Stimulated activated CD4-positive, alpha-beta T cell treated with anti-CD3 and anti-CD28 coated beads, Interleukin-15, amount 100 ng/mL, for 24 hours (primary cell): ENCODE measurements at places on chromosomes 2 and 18.

DNA sequence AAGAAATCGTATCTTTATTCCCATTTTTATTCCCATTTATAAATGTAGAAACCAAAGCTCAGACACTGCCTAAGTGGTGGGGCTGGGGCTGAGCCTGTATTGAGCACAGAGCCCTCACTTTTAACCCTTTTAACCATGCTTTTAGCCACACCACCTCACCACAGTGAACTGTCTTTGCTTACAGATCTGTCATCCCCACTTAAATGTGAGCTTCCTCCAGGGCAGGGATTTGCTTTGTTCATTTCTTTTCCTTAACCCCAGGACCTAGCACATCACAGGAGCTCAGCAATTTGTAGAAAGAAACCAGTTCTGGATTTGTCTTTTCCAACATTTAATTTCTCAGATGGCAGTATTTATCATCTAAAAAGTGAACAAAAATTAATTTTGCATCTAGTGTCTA is 2.2 kb downstream of the BOD1L2 start:
- DNase-seq: no peak

DNA sequence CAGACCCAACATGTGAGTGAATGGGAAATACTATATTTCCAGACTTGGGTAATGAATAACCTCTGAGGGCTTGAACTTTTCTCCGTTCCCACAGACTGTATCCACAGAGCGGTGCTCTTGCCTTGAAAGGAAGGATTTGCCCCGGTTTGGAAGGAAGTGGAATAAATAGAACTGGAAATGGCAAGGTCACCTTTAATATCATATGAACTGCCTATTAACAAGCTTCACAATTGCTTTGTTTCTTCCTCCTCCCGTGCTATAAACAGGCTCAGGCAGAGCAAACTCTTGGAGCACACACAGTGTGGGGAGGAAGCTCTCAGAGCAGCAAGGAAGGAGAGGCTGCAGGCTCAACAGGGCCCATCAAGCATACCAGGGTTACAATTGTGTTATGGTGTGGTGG is 28.5 kb upstream of the DARS1 start:
- no peak for DNase-seq

GRCh38 chr2:30039101-30039500 is 107.7 kb upstream of the YPEL5 start:
- DNase-seq: no peak

DNA sequence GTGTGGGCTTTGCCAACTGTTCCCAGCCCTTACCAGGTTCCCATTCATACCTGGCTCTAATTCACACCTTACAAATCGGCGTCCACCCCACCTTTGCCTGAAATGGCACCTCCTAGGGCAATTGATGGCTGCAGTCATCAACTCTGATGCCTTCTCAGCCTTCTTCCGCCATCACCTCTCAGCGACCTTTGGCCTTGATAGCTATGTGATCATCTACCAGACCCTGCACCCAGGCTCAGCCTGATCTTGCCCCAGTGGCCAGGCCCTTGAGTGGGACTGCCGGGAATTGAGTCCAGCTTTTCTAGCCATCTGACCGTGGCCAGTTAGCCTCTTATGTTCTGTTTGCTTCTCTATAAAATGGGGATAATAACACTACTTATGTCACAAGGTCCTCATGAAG is 32.5 kb downstream of the PSD4 start:
- DNase-seq: no peak

GRCh38 chr2:195017890-195018289 is 639.1 kb upstream of the SLC39A10 start:
- DNase-seq: no peak

GRCh38 chr2:137238065-137238464 is 472.7 kb downstream of the THSD7B start:
- no peak for DNase-seq

DNA sequence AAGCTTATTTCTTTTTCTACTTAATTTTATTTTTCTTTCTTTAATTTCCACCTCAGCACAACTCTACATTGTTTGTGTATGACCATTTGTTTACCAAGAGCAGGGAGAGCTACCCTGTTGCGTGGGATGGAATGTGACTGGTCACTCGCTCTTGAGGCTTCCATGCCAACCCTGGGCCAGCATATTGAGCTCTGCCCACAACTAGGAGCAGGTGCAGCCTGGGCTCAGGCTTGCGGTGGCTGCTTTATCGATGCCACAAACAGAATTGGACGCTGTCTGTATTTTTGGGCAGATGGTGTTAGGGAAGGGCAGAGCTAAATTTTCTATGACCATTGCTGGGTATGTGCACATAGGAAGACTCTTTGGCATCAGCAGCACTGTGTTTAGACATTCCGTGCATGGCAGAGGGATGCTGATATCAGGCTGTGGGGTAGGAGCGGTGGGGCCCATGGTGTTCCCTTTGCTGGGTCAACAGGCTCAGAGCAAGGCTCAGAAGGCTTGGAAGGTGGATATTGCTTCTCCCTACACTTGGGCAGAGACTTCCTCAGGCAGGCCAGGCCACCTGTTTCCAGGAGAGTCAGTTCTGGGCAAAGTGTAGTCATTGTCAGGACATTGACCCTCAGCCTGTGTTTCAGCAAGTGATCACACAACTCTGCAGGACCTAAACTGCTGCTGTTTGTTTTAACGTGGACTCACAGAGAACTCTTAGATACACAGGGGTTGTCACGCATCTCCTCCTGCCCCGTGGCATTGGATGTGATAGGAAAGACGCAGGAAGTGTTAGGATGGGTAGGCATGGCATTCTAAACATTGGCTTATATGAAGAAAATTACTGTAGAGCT is 40.2 kb downstream of the TMEM182 start:
- no peak for DNase-seq

DNA sequence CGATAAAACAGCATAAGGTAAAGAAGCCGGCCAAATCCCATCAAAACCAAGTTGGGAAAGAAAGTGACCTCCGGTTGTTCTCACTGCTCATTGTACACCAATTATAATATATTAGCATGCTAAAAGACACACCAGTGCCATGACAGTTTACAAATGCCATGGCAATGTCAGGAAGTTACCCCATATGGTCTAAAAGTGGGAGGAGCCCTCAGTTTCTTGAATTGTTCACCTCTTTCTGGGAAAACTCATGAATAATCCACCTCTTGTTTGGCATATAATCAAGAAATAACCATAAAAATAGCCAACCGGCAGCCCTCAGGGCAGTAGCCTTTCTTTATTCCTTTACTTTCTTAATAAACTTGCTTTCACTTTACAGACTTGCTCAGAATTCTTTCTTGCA is 544.9 kb upstream of the SETBP1 start:
- DNase-seq: no peak

DNA sequence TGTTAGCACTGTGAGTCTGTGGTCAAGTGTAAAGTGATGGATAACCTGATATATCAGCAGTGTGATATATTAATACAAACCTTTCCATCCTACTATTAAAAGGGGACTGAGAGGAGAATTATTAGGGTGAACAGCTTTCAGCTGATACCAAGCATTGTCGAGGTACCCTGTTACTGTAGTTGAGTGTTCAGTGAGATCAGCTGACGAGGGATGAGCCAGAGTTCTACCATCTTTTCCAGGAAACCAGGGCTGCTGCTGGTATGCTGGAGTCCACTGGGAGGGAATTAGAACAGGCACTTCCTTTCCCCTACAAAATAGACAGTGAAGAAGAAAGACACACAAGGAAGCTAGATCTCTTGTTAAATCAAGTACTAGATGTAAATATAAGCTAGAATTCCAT is 408 bp downstream of the IL18RAP start:
- DNase-seq: no peak

DNA sequence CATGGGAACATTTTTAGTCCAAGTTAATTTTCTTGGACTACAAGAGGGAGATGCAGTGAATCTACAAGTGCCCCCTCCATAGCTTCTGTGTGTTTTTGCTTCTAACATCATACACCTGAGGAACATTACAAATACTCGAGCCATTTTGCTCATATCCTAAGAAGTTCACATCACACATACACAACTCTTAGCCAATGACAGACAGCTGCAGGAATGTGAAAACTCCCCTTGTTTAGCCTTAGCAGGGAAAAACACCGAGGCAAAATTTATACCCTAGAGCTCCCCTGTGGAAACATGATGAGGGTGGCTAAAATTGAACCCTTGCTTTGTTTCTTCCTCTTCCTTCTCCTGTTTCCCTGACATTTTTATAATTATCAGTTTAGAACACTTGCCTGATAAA is 928.3 kb upstream of the NRXN1 start:
- DNase-seq: no peak

DNA sequence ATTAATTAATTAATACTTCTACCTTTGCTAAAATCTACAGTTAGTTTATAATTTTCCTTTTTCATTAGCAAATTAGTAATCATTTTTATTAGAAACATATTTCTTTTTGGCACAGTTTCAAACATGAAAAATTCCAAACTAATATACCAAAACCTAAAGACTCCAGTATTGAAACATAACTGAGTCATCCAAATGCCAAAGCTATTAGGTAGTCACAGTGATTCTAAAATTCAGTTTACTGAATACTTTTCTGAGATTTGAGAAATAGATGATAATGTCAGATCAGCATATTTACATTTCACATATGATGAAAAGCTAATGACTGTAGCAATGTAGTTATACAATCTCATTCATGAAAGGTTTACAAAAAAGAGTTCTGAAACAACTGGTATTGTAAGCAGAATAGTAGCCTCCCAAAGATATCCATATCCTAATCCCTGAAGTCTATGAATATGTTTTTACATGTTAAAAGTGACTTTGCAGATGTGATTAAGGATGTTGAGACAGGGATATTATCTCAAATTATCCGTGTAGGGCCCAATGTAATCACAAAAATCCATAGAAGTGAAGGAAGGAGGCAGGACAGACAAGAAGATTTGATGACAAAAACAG is 680.2 kb upstream of the CHAC2 start:
- DNase-seq: no peak

DNA sequence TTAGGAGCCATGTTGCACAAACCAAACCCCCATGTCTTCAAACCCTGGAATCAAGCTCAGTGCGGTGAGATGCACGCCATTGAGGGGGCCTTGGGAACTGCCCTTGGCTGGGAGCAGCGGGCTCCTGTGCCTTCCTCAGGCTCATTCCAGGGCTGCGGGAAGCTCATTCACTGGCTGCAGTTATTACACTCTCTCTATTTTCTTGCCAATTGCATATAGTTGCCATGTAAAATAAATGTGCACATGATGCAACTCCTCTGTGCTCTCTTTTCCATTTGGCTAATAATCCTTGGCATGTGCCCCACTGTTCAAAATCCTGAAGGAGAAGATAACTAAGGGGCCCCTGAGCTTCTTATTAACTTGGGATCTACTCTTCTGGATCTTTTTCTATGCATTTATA is 74.7 kb downstream of the KCTD1 start:
- DNase-seq: no peak

DNA sequence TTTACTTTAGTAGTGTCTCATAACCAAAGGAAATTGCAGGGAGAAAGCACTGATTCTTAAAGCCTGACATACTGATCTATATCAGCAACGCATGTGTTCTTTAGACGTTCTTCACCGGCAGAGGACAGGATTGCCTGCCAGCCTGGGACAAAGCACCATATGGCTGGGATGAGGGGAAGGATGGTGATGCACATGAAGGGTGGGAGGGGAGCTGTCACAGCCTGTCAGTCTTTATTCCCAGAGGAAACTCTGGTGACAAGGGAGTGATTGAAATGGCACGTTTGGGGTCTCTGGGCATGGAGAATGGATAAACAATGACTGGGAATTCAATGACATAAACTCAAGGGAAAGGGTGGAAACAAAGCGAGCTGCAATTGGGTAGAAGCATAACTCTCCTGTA is 808.1 kb downstream of the DCC start:
- DNase-seq: no peak

DNA sequence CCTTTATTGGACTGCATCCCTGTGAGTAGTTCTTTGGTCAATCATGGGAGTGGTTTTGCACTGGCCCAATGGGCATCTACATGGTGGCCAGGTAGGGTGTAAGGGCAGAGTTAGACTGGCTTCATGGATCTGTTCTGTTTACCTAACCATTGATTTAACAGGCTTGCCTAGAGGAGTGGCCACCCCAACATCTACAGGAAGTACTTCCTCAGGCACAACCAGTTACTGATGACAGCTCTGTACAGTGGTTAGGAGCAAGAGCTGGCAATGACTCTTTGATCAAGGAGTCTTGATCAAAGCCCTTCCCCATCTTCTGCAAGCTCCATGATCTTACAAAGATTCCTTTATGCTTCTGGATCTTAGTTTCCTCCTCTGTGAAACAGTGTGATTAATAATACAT is 140.9 kb upstream of the CYP1B1 start:
- no peak for DNase-seq

- DNase-seq: peak; percentile 28
Measured at GRCh38 chr2:60551240-60552077, 2.0 kb downstream of the BCL11A start.

DNA sequence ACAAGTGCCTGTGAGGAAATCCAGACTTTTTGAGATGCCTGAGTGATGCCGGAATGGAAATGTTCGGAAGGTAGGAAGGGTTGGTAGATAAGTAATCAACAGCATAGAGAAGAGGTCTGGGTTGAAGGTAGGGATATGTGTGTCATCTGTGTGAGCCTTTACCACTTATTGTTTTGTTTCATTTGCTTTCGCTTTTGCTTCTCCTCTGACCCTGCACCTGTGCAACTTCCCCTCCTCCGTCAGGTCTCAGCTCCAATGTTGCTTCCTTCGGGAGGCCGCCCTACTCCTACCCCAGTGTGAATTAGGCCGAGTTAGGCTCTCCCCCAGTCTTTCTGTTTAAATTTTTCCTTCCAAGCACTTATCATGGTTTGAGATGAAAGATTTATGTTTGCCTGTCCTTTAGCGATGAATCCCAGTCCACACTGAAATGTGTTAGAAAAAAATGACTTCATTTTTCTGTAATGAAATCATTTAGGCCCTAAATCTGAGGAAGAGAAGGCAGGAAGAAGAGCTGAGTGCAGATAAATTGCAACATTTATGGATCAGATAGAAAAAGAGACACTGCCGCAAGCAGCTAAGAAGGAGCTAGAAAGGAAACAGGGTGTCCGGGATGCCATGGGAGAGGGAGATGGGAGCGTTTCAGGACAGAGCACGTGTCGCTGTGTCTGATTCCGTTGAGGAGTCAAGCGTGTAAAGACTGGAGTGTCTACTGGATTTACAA is 139.6 kb upstream of the PELI1 start:
- no peak for DNase-seq

- DNase-seq: no peak
Measured at GRCh38 chr2:11073776-11074175, 81.5 kb upstream of the SLC66A3 start.

DNA sequence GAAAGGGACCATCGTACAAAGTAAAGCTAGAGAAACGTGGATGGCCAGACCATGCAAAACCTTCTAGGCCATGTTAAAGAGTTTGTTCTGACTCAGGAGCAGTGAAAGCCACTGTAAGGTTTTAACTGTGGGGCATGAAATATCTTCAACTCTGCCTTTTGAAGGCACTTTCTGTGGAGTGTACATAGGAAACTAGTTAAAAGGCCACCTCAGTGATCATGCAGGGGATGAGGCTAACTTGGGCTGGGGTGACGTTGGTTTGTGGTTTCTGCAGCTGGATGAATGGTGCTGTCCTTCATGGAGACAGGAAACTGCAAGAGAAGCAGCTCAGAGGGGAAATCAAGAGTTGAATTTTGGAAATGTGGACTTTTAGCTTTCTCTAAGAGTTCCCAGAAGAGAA is 190.7 kb downstream of the CDCA7 start:
- DNase-seq: no peak
